NCI-H1105 (cell line): ENCODE measurements at places on chromosomes 16 and 17.

- no peak for DNase-seq
These were observed 5.8 kb upstream of the ARMC5 start for GRCh38 chr16:31453255-31454204.

- no peak for DNase-seq
These were observed 3.6 kb downstream of the P2RX5 start for GRCh38 chr17:3692346-3692745.

- no peak for DNase-seq
These were observed 149.3 kb downstream of the SDK2 start for GRCh38 chr17:73494950-73495349.

DNA sequence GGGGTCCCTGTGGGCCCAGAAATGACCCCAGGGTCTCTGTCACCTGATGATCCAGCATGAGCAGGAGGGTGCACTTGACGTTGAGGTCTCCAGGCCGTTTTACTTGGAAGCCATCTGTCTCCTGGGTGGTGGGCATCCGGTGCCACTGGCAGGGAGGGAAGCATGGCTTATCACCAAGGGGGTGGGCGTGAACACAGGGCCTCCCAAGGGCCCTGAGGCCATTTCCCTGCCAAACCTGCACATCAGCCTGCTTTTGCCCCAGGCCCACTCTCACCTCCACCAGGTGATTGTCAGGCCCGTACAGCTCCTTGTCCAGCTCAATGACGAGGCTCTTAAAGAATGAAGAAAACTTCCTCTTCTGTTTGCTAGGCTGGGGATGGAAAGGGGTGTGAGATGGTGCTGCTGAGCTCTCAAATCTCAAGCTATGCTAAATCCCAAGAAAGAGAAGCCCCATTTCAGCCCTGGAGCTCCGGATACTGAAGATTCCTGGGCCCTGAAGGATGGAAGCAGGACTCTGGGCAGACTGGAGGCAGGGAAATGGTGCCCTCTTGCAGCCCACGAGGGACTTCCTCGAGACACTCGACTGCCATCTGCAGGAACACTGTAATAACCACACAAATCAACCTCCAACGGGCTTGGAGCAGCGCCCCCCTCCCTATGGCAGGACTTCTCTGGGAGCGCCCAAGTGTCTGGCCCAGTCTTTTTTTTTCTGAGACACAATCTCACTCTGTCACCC, 7.1 kb upstream of the FTSJ3 start:
- peak; percentile 46 for DNase-seq

DNA sequence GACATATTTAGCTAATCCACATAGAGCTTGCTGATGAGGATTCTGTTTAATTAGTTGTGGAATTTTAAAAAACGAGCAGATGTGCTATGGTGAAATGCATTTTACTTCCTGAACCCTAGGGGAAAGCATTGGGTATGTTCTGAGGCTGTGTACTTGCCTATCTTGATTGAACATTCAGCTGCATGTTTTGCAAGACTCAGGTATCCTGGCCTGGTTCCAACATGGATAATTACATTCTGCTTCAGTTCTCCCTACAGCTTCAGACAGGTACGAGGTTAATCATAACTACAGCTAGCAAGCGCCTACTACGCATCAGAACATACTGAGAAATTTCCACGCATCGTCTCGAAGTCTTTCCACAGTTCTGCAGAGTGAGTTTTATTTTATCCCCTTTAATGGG, 77.0 kb downstream of the HS3ST2 start:
- DNase-seq: peak; percentile 71

DNA sequence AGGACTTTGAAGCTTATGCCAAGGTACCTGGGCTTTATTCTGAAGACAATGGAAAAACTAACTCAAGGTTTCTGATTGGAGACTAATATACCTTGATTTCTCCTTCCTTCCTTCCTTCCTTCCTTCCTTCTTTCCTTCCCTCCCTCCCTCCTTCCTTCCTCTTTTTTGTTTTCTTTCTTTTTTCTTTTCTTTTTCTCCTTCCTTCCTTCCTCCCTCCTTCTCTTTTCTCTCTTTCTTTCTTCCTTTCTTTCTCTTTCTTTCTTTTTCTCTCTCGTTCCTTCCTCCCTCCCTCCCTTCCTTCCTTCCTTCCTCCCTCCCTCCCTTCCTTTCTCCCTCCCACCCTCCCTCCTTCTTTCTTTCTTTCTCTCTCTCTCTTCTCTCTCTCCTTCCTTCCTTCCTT, 98.6 kb upstream of the AXIN2 start:
- DNase-seq: no peak

DNA sequence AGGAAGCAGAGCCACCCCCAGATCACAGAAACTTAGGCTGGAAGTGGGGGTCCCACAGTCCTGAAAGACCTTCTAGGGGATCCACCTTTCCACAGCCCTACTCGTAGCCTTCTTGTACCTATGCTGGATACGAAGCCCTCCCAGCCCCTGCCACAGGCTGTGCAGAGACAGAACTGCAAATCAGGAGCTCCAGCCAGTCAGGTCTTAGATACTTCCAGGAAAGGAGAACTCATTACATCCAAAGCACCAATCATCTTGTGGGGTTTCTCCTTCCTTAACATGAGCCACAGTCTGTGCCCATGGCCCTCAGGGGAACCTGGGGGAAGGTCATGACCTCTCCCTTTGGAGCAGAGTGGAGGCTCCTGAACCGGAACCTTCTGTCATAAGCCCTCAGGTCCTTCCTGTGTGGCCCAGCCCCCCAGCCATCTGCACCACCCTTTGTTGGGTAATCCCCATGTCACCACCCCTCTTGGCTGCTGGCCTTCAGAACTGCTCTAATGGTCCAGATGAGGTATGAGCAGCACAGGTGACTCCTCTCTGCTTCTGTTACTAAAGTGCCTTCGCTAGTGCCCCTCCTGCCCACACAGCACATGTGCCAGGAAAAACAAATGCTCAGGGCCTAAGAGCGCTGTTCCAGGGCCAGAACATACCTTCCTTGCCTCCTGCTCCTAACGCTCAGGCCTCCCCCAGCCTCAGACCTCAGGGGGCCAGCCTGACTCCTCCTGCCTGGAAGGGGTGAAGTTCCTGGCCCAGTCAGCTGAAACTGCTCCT, 14.6 kb downstream of the SRCIN1 start:
- no peak for DNase-seq

DNA sequence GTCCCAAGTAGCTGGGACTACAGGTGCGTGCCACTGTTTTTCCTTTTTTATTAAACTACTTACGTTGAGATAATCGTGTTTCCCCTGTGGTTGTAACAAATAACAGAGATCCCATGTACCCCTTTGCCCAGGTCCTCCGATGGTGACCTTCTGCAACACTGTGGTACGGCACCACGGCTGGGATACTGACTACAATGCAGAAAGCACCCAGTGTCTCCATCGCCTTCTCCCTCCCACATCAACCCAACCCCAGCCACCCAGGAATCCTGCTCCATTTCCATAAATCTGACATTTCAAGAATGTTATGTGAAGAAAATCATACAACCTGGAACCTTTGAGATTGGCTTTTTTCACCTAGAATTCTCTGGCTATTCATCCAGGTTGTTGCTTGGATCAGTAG, 22.1 kb downstream of the MPRIP start:
- no peak for DNase-seq

DNA sequence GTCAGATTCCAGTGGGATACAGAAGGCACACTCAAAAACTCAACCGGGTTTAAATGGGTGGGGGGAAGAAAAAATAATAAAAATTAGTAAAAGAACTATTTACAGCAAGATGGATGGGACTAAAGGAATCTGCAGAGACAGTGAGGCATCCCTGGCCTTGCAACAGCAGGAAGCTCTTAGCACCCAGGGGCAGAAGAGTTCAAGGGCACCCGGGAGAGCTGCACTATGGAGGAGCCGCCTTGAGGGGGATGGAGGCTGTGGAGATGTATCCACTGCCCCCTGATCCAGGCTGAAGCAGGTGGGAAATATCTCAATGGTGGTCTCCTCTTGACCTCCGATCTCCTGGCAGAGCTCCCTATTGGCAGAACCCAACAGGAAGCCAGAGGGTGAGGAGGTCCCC, 69.4 kb upstream of the NFAT5 start:
- DNase-seq: no peak

DNA sequence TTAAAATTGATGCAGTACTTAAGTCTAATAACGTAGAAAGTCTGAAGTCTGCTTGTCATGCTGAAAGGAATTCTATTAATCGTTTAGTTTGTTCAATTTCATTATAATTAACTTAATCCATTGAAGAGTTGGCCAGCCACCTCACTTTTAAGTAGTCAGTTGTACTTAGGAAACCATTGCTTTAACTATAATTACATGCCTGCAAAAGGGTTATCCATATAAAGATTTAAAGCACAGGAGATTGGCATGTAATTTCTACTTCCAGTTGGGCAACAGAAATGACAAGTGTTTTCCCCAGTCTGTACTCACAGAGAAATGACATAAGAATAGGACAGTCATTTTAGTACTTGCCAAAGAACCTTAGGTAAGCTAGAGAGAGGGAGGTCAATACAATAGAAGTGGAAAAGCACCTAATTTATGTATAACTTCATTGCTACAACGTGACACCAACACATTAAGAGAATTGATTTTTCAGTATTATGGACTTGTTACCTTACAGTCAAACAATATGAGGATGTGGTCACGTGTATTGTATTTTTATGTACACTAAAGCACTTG, 3.7 kb upstream of the USP32 start:
- DNase-seq: no peak

- DNase-seq: peak; percentile 74
These were observed 118.2 kb upstream of the SMURF2 start for GRCh38 chr17:64780096-64781013.

GRCh38 chr16:72894293-72895151, 153.4 kb downstream of the ZFHX3 start:
- peak; percentile 34 for DNase-seq

DNA sequence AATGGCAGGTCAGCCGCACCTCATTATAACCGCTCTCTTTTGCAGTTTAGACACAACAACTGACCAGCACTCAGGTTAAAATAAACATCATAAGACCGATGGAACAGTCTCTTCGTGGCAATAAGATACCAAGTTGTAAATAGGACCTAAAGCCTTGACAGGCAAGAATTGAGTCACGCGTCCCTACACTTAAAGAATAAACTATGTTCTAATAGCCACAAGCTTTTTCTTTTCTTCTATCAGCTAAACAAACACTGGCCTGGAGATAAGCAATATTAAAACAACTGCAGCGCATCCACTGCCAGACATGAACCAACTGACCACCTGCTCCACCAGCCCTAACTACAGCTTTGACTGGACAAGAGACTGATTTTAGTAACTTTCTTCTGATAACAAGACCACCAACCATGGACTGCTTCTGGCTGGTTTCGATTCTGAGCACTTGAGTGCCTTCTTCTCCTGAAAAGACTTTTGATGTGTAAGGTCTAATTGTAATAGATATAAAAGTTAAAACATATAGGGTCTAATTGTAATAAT, 17.5 kb downstream of the SLFN12L start:
- no peak for DNase-seq

- DNase-seq: no peak
These were observed 398.2 kb downstream of the SOX9 start for GRCh38 chr17:72518753-72519597.

- DNase-seq: no peak
These were observed 120.0 kb upstream of the HS3ST4 start for GRCh38 chr16:25571712-25572111.

DNA sequence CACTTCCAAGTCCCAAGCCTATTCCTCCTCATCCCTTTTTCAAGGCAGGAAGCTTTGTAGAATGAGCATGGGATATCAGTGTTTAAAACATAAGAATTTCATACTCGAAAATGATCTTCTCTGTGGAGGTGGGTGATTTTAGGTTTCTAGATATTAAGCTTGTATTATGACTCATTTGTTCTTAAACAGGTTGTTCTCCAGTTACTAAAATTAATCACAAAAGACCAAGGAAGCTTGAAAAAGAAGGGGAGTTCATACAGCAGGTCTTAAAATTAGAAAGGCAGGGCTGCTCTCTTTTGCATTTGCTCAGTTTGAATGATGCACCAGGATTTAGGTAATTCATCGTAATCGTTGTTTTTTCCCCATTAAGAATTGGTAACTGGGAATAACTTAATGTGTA, 208.7 kb downstream of the PRKCA start:
- DNase-seq: no peak

DNA sequence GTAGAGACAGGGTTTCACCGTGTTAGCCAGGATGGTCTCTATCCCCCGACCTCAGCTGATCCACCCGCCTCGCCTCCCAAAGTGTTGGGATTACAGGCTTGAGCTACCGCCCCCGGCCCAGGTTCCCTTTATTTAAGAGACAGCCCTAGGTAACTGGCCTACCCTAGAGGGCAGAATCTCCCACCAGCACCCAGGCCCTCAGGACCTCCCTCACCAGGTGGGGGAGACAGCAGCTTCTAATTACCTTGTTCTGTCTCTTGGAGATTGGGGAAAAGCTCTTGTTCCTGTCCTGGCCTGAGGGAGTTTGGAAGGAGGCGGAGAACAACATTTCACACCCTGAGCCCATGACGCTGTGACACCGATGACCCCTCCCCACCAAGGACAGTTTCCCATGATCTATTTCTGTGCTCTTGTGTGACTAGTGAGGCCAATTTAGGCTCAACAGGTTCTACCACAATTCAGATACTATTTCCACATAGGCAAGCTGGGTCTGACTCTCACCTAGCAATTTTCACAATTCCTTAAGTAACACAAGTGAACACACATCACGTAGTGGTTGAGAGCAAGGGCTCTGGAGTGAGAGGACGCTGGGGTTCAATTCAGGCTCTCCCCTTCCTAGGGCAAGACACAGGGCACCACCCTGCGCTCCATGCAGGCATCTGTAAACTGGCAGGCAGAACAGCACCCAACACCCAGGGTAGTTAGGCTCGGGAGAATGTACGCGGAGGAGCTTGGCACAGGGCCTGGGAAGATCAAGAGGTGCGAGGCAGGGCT, 20.4 kb downstream of the HDAC5 start:
- DNase-seq: peak; percentile 19

- DNase-seq: no peak
These were observed 310.1 kb downstream of the CA10 start for GRCh38 chr17:51848451-51848850.

GRCh38 chr17:4980644-4981216, 6.7 kb downstream of the CAMTA2 start:
- peak; percentile 28 for DNase-seq

DNA sequence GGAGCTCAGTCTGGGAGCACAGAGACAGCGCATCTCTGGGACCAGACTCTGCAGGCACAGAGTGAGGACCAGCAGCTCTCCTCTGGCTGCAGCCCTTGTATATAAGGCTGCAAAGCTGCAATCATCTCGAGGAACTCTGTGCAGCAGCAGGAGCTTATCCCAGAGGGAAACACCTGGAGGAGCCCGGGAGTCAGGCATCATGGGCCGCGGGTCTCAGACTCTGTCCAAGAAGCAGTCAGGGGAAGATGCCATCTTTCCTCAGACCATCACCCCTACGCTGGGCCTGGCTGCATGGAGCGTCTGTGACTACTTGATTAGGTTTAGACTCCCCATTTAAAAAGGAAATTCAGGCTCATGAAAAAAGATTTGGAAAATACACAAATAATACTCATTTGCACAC, 122.0 kb downstream of the IRF8 start:
- DNase-seq: no peak

GRCh38 chr17:46027048-46027975, 28.3 kb downstream of the STH start:
- peak; percentile 26 for DNase-seq
